ENCODE measurements at places on chromosomes 3 and 15.

GRCh38 chr3:171234298-171235010 lies 207.9 kb upstream of the SLC2A2 start:
- no peak for DNase-seq

DNA sequence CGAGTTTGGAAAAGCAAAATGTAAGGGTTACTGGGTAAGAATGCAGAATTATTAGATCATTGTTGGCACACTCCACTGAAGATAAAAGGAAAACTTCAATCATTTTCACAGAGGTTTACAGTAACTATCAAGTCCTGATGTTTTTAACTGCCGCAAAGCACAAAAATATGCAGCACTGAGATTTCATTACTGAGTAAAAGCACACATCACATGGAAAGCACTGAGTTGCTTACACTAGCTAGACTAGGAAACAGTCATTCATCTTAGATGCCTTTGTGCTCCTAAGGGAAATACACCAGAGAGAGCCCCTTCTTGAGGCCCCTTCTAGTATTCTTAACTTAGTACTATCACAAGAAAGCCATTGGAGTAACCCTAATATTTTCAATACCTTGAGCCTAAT lies 11.8 kb upstream of the P2RY1 start:
- no peak for DNase-seq

DNA sequence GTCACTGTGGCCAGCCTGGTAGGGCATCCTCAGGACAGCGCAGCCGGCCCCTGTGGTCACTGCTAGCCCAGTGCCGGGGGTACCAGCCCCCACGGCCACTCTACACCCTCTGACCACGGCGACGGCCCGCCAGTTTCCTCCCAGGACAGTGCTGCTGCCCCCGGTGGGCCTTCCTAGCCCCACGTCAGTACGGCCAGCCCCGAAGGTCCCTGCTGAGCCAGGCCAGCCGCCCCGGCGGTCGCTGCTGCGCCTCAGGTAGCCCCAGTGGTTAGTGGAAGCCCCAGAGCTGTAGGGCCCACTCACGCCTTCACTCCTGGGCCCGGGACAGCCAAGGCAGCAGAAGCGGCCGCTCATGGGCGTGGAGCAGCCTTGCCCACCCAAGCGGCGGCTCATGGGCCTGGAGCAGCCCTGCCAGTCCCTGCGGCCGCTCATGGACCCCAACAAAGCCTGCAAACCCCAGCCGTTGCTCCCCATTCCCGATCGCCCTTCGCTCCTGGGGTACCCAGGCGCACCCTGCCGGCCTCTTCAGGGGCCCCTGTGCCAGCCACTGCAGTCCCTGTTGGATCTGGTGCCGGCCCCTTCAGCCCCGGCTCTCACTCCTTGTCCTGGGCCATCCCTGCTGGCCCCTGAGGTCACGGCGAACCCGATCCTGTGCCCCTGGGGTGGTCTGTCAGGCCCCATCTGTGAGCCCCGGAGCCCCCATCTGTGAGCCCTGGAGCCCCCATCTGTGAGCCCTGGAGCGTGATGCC lies 9.5 kb upstream of the ROPN1B start:
- no peak for DNase-seq

DNA sequence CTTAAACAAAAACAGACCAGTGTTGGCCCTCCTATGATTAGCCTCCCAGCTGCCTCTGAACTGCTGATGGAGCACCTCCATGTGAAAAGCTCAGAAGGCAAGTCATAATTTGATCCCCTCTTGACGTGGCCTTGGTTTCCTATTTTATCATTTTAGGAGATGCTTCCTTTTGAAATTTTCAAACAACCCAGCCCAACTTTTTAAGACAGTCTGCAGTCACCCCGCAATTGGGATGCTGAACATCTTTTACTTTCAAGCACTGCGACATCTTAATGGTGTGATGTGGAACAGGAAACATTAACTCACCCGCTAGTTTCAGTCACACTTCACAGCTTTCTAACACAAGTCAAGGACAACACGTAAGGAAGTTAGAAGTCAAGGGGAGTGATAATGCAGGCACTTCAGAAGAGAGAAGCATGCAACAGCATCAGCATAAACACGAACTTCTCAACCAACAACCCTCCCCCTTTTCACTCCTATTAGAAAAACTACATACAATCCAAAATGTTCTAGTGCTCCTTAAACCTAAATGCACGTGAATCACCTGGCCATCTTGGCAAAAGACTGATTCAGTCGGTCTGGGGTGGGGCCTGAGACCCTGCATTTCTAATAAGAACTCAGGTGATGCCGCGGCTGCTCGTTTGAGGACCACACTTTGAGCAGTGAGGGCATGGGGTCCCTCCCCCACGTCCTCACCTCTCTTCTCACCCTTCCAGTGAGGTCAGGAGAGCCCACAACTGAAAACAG lies 161.5 kb downstream of the FOXP1 start:
- no peak for DNase-seq

GRCh38 chr3:71072287-71072686 lies 511.2 kb downstream of the FOXP1 start:
- no peak for DNase-seq

GRCh38 chr15:51625236-51625635 lies 2.7 kb upstream of the DMXL2 start:
- DNase-seq, result no peak

All from IMR-90 (cell line).